ENCODE measurements at places on chromosomes 2 and 18.

DNA sequence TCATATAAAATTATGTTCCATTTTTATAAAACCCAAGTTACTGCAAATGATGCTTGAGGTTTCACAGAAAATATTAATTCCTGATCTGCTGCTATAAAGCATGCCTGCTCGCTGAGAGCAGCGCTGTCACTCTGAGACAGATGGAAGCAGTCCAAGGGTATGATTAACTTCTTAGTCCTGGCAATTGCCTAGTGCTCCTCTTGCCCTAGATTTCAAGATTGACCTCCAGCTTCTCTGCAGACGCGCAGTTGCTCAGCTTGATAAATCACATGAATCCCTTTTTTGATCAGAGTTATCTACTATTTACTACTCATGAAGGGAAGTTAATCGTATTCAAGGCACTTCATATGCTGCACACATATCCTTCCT lies 154.6 kb upstream of the REV1 start:
- DNase-seq, result no peak

GRCh38 chr2:133193544-133194361 lies 374.5 kb downstream of the NCKAP5 start:
- DNase-seq, result no peak

- DNase-seq, result no peak
Observed at GRCh38 chr18:63284173-63284799, 35.3 kb downstream of the BCL2 start.

- no peak for DNase-seq
Observed at GRCh38 chr18:53018791-53019190, 678.8 kb downstream of the DCC start.

DNA sequence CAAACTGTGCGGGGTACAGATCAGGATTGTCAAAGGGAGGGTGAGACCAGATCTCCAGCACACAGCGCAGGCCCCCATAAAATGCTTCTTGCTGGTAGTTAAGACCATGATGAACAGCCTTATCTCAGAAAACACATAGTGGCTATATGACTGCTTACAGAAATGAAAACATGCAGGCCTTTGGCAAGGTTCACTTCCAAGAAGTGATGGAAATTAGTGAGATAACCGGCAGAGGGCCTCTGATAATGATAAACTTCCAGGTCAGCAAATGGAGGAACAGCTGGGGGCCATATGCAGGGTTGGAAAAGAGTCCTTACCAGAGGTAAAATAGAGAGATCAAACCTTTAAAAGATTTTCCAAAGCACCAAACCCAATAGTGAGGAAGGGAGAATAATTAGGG lies 46.6 kb downstream of the CFAP221 start:
- no peak for DNase-seq

- no peak for DNase-seq
Observed at GRCh38 chr18:57089702-57090101, 57.2 kb upstream of the BOD1L2 start.

- no peak for DNase-seq
Observed at GRCh38 chr18:58235001-58235436, 191.0 kb downstream of the NEDD4L start.

GRCh38 chr18:22999212-22999611 lies 66.1 kb downstream of the RBBP8 start:
- DNase-seq, result no peak

DNA sequence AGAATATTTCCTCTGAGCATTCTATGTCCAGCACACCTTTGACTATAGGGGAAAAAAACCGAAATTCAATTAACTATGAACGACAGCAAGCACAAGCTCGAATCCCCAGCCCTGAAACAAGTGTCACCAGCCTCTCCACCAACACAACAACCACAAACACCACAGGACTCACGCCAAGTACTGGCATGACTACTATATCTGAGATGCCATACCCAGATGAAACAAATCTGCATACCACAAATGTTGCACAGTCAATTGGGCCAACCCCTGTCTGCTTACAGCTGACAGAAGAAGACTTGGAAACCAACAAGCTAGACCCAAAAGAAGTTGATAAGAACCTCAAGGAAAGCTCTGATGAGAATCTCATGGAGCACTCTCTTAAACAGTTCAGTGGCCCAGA lies 79.4 kb upstream of the FAM117B start:
- no peak for DNase-seq

DNA sequence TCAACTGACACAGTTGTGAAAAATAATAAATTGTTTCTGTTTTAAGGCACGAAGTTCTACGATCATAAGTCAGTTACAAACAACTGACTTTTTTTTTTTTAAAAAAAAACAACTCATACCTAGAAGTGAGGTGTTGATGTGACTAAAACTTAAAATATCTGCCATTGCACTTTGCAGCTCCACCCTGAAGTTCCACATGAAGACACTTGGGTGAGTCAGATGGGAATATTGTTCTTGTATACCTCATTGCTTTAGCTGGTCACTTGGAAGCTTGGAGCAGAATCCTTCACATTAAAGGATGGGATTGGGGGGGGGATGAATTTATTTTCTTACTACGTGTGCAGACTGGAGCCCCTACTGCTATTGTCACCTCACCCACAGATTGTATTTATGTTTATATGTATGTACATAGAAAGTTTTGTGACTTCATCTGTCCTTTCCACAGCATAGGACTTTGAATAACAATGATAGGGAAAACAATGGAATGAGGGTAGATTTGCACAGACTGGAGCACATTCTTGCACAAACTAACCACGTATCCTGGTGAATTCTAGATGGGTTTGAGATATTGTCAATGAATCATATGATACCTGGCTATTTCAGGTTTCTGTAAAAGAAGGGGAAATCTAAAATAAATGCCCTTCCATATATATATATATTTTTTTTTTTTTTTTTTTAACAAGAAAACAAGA lies 57.9 kb upstream of the ARHGAP15 start:
- no peak for DNase-seq

- DNase-seq, result no peak
Observed at GRCh38 chr2:128298286-128298685, 20.4 kb downstream of the HS6ST1 start.

DNA sequence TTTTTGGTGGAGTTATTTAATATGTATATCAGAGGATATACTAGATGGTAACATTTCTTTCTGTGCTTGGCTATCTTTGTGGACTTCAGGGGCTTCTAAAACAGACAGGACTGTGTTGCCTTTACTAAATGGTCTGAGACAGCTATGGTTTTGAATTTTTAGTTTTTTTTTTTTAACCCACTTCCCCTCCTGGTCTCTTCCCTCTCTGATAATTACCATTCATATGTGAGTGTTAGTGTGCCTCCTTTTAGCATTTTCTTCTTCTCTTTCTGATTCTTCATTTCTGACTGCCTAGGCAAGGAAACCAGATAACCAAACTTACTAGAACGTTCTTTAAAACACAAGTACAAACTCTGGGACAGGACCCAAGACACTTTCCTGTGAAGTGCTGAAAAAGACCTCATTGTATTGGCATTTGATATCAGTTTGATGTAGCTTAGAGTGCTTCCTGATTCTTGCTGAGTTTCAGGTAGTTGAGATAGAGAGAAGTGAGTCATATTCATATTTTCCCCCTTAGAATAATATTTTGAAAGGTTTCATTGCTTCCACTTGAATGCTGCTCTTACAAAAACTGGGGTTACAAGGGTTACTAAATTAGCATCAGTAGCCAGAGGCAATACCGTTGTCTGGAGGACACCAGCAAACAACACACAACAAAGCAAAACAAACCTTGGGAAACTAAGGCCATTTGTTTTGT lies 52.7 kb downstream of the SMAD4 start:
- no peak for DNase-seq

DNA sequence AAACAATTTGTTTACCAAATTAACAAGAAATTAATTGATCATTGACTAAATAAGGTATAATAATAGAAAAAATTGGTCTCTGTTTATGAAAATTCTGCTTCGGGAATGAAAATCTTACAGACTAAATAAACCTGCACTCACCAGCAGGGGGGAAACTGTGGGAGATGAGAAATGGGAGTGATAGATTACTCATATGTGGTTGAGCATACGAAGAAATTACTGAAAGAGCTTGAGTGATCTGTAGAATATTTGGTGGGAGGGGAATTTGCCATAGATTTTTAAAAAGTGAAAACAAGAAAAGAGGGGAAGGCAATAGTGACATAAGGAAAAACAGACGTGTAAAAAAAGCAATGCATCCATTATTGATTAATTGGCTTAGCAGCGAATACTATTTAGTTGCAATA lies 2.2 kb downstream of the HMSD start:
- DNase-seq, result no peak

DNA sequence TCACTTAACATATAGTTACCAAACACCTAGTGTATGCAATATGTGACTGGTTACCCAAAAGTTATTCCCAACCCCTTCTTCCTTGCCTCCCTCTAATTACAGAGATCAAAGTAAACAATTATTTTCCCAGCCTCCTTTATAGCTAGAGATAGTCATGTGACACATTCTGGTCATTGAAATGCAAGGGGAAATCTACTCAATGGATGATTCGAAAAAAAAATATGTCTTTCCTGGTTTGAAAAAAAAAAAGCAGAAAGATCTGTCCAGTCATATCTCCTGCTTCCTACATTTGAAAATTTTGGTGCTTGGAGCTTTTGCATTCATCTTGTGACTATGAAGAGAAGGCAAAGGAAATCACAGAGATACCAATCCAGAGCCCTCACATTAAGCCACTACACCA lies 27.6 kb upstream of the UGP2 start:
- DNase-seq, result no peak

DNA sequence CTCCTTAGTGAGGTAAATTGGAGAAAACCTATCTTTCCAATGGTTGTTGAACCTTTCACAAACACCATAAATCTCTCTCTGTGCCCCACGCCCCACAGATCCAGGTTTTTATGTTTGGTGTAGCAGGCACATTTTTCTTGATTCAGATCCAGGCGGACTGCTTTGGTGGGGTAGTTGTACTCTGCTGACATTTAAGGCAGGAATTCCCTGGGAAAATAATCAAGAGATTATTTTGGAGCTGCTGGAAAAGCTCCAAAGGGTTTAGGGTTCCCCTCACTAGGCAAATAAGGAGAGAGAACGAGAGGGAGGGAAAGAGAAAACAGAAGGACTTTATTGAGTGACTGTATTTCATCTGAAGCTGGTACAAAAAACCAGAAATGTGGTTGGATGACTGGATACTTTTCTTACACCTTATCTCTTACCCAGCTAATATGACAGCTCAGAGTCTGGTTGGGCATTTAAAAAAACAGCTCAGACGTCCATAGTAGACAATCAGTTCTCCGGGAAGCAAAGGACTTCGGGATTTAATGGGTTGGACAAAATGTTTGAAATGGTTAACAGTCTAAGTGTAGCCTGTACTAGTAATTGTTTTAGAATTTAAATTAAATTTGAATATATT lies 3.6 kb upstream of the AQP4 start:
- DNase-seq, result no peak

- no peak for DNase-seq
Observed at GRCh38 chr2:181746844-181747243, 66.5 kb upstream of the NEUROD1 start.

All from activated T-cell treated with anti-CD3 and anti-CD28 coated beads, Interleukin-2, amount 50 U/mL, for 24 hours (primary cell).